ENCODE measurements at places on chromosomes 4 and X.

- no peak for DNase-seq
Observed at GRCh38 chr4:175762582-175762981, 49.5 kb downstream of the GPM6A start.

GRCh38 chr4:147768113-147768512 is 36.2 kb downstream of the ARHGAP10 start:
- no peak for DNase-seq

DNA sequence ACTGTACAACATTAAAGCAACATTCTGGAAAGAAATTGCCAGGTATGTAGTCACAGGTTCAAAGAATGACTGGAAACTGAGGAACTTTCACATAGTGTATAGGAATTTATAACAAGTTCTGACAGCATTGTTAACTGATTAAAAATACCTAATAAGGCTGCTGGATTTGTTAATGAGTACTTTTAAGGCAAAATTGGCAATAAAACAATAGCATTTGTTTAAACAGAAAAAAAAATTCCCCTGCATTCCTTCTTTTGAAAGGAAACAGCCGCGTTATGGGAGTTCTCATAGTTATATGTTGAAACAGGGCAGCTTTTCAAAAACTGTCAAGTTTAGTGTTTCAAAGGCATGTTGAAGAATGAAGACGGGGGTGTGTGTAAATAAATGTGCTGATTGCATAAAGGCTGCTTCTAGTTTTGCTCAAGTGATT is 282.5 kb upstream of the FAT1 start:
- no peak for DNase-seq

DNA sequence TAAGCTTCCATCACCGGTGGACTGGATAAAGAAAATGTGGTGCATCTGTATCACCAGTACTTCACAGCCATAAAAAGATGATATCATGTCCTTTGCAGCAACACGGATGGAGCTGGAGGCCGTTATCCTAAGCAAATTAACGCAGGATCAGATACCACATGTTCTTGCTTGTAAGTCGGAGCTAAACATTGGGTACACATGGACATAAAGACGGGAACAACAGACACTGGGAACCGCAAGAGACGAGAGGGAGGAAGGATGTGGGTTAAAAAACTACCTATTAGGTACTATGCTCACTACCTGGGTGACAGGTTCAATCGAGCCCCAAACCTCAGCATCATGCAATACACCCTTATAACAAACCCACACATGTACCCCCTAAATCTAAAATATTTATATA is 16.3 kb upstream of the IDS start:
- DNase-seq, result no peak

DNA sequence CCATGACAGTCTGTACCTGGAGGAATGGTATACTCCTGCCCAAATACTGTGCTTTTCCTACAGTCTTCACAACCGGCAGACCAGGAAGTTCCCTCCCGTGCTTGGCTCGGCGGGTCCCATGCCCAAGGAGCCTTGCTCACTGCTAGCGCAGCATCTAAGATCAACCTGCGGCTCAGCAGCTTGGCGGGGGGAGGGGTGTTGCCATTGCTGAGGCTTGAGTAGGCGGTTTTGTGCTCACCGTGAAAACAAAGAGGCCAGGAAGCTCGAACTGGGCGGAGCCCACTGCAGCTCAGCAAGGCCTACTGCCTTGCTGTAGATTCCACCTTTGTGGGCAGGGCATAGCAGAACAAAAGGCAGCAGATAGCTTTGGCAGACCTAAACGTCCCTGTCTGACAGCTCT is 152.7 kb downstream of the TEX11 start:
- peak; percentile 68 for DNase-seq

DNA sequence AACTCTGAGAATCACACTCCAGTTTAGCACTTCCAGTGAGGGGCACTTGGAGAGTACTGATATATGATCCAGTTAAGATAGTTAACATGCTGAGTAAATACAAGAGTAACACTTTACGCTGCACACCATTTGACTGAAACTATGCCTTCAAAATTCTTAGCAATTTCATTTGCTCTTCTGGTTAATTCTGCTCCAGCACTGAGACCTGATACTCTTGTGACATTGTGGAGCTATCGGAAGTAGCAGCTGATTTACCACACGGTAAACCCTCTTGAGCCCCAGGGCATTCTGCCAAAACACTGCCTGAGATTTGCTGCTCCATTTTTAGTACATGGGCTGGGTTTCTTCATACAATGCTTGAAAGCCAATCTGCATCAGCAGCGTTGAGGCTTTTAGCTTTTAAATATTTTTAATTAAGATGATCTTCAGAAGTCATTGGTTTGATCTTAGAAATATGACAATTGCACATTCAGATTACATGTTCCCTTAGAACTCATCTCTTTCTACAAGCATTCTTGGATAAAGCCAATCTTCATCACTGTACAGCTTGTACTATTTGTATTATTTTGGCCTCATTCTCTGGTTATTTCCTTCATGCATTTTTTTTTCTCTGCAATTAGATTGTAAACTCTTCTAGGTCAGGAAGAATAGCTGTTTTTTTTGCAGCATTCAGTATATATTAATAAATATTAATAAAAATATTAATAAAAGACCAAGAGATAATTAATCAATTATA is 67.8 kb upstream of the ETNPPL start:
- DNase-seq, result peak; percentile 23

DNA sequence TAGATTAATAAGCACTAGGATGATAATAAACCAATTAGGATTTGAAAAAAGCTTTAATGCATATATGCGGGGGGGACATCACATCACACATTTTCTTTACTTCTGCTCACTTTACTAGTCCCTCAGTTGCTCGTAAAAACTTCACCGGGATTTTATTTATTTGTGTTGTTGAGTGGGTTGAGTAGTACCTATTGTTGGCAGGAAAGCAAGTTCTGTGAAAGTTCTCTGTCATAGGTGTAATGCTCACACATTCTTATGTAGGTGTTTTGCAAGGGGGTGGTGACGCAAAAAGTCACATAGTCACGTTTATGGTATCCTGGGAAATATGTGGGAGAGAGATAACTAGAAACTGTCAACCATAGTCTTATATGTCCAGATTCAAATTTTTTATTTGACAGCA is 65.3 kb downstream of the PDLIM5 start:
- no peak for DNase-seq

DNA sequence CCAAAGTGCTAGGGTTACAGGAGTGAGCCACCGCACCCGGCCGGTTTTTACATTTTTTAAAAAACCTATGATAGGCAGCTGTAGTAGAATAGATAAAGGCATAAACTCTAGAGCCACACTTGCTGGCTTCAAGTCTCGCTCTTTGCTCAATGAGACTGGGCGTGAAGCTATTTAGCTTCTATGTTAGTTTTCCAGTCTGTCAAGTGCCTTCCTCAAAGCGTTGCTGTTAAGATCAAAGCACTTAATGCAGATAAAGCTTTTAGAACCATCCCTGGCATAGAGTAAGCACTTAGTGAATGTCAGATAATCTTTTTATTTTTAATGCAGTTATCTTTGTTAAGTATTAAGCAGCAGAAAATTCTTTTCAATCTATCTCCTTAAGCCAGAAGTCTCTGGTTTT is 42.0 kb upstream of the BMPR1B start:
- no peak for DNase-seq

Data from stimulated activated CD4-positive, alpha-beta T cell treated with anti-CD3 and anti-CD28 coated beads, Interleukin-1b, Interleukin-23, amount 100 ng/mL, for 48 hours (primary cell).